Lung (tissue), 17 donors: ENCODE measurements at places on chromosomes 5 and 9. TPM values are rescaled to one million over a fixed set of nuclear protein-coding genes. Genes with fewer than 3 reads are reported as not detected.

CYLC2 gene
- not detected for polyA plus RNA-seq

PHF2 gene
- 27.1 TPM for polyA plus RNA-seq

GRCh38 chr5:137407090-137407489, 92.0 kb downstream of the SPOCK1 start:
- H3K36me3 ChIP-seq, result no peaks in the 10 kb centered on the region
- DNase-seq, result no peak
- no peak overlapping the region for H3K4me3 ChIP-seq
- H3K27ac ChIP-seq, result no peak overlapping the region

DNA sequence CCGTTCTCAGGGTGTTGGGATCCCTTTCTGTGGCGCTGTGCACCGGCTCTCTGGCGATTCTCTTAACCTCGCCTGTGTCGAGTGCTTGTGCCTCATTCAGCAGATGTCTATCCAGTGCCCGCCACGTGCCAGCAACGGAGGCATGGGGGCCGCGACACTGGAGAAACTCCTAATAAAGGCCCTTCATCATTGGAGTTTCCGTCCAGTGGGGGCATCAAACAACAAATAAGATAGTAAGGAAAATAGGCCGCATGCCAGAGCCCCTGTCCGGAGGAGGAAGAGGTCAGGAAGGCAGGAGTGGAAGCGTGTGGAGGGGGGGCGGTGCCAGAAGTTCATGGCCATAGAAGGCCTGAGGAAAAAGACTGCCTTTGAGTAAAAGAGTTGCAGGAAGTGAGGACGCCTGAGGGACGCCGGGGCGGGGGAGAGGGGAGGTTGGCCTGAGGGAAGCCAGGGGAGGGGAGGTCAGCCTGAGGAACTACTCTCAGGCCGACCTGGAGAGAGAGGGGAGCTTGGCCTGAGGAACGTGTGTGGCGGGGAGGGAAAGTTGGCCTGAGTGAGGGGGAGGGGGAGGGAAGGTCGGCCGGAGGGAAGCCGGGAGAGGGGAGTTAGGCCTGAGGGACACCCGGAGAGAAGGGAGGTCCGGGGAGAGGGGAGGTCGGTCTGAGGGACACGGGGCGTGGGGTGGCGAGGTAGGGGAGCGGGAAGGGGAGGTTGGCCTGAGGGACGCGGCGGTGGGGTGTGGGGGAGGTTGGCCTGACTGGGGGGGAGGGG, 82.2 kb downstream of the CACNA1B start:
- DNase-seq, result no peak
- H3K27ac ChIP-seq, result no peak overlapping the region
- H3K4me3 ChIP-seq, result no peak overlapping the region

IFNB1 gene
- 0.05 TPM for polyA plus RNA-seq

DNA sequence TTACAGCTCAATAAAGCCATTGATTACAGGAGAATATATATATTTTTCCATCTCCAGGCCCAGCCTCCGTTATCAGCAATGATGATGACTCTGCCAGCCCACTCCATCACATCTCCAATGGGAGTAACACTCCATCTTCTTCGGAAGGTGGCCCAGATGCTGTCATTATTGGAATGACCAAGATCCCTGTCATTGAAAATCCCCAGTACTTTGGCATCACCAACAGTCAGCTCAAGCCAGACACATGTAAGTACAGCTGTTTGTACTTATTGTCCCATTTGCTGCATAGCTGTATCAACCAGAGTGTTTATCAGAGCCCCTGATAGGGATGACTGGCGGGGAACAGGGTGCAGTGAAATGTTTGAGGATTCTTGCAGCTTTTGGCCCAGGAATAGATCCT, 197.7 kb downstream of the NTRK2 start:
- no peak overlapping the region for H3K4me3 ChIP-seq
- no peaks in the 10 kb centered on the region for H3K27me3 ChIP-seq
- H3K27ac ChIP-seq, result no peak overlapping the region

KCNIP1 gene
- 0.13 TPM for polyA plus RNA-seq

GRCh38 chr5:137631453-137631852, 104.4 kb downstream of the KLHL3 start:
- H3K27me3 ChIP-seq, result no peaks in the 10 kb centered on the region
- peaks cover 5% of the 10 kb centered on the region for H3K4me1 ChIP-seq
- no peak overlapping the region for H3K4me3 ChIP-seq
- H3K27ac ChIP-seq, result no peak overlapping the region
- DNase-seq, result no peak

KLF4 gene
- 75.0 TPM for polyA plus RNA-seq

INSL4 gene
- not detected for polyA plus RNA-seq

CEP78 gene
- 3.7 TPM for polyA plus RNA-seq

DNA sequence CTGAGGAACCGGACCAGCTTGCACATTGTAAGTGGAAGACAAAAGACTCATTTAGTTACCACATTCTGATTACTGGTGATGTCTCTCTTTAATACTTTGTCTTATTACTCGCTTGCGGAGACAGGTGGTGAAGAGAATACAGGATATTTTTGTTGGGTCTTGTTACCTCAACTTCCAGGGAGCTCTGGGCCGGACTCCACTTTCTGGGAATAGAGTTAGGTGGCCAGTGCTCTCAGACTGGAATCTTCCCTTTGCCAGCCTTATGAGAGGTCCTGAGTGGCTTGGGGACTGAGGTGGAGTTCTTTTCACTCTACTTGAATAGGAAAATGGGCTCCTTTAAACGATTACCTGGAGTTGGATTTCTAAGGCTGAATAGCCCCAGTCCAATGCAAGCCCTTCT, 33.3 kb upstream of the SPRY4 start:
- H3K27me3 ChIP-seq, result no peaks in the 10 kb centered on the region
- no peak for DNase-seq
- peaks cover 24% of the 10 kb centered on the region for H3K4me1 ChIP-seq
- H3K36me3 ChIP-seq, result no peaks in the 10 kb centered on the region
- no peak overlapping the region for H3K4me3 ChIP-seq

SEMA6A gene
- polyA plus RNA-seq, result 3.4 TPM

DNA sequence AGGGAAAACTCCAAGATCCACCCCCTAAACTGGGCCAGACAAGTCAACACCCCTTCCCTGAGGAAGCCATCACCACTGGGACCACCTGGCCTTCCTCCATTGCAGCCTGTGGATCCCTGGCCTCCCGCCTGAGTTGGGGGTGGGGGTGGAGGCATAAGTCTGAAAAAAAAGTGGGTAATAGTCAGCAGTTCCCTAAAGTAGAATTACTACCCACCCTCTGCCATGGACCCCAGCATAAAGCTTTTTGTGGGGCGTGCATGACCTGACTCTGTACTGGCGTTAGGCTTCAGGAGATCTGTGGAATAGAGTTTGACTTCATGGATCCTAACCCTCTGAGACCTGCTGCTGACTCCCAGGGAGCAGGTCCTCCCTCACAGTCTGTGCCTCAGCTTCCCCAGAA, 2.0 kb upstream of the CXXC5 start:
- no peak overlapping the region for H3K27ac ChIP-seq
- H3K36me3 ChIP-seq, result no peaks in the 10 kb centered on the region
- no peak overlapping the region for H3K4me3 ChIP-seq
- no peak for DNase-seq
- H3K27me3 ChIP-seq, result no peaks in the 10 kb centered on the region
- H3K4me1 ChIP-seq, result peaks cover 8% of the 10 kb centered on the region

DNA sequence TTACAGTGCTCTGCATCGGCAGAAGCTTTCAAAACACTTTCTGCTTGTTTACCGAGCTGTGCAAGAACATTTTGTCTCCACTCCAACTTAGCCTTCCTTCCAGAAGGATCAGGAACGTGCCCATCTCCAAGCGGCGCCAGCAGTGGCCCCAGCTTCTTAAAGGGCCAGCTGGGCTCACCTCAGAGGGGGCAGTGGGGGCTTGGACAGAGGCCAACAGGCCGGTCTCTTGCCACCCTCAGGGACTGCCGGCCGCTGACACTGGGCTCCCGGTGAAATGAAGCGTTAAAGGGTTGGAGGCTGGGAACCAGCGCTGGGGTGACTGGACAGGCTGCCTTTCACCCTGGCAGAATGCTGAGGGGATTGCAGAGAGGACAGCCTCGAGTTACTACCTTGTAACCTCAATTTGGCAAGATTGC, 67.0 kb upstream of the RNU6ATAC start:
- H3K27ac ChIP-seq, result no peak overlapping the region
- no peaks in the 10 kb centered on the region for H3K36me3 ChIP-seq
- no peaks in the 10 kb centered on the region for H3K27me3 ChIP-seq
- peaks cover 8% of the 10 kb centered on the region for H3K4me1 ChIP-seq
- DNase-seq, result no peak

GRCh38 chr9:16004613-16005012, 451.8 kb downstream of the CCDC171 start:
- no peaks in the 10 kb centered on the region for H3K4me1 ChIP-seq
- no peaks in the 10 kb centered on the region for H3K36me3 ChIP-seq
- H3K27me3 ChIP-seq, result no peaks in the 10 kb centered on the region
- H3K4me3 ChIP-seq, result no peak overlapping the region
- no peak overlapping the region for H3K27ac ChIP-seq

DNA sequence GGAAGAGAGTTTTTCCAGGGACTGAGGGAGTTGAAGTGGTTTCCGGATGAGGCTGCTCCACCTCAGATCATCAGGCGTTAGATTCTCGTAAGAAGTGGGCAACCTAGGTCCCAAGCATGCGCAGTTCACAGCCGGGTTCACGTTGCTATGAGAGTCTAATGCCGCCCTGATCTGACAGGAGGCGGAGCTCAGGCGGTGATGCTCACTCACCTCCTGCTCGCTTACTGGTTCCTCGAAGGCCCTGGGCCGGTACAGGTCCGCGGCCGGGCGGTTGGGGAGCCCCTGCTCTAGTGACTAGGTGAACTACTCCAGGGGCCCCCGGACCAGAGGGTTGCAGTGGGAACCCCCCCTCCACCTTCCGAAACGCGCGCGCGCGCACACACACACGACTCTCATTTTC, 997 bp upstream of the RNF130 start:
- no peak for DNase-seq
- H3K4me1 ChIP-seq, result peaks cover 32% of the 10 kb centered on the region
- H3K27me3 ChIP-seq, result no peaks in the 10 kb centered on the region
- peak overlapping the region; percentile 100 for H3K27ac ChIP-seq
- H3K36me3 ChIP-seq, result no peaks in the 10 kb centered on the region

DNA sequence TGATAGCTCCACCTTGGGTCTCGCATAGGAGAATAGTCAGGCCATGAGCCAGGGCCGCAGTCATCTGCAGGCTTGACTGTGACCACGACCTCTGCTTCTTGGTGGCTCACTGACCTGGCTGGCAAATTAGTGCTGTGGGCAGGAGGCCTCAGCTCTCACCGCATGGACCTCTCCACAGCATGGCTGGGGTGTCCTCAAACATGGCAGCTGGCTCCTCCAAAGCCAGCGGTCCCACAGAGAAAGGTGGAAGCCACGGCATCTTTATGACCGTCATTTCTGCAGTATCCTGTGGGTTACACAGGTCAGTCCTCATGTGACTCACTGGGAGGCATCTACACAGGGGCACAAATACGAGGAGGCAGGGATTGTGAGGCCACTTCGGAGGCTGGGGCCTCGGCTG, 43.2 kb upstream of the SAP30L start:
- no peak overlapping the region for H3K27ac ChIP-seq
- H3K27me3 ChIP-seq, result no peaks in the 10 kb centered on the region
- no peak for DNase-seq
- peaks cover 14% of the 10 kb centered on the region for H3K4me1 ChIP-seq
- no peak overlapping the region for H3K4me3 ChIP-seq
- H3K36me3 ChIP-seq, result no peaks in the 10 kb centered on the region

GLDC gene
- 0.10 TPM for polyA plus RNA-seq

DNA sequence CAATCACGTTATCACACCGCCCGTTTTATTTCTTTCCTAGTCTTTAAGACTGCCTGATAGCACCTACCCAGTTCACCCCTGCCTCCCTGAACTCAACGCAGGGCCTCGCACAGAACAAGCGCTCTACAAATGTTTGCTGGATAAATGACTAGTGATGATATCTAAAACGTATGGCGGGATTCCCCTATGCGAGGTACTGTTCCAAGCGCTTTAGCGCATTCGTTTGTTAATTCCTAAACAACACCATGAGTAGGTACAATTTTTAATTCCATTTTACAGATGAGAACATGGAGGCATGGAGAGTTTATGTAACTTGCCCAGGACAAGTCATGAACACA, 6.6 kb downstream of the POU4F3 start:
- no peak for DNase-seq
- no peaks in the 10 kb centered on the region for H3K4me1 ChIP-seq
- H3K27me3 ChIP-seq, result peaks cover 64% of the 10 kb centered on the region
- no peak overlapping the region for H3K27ac ChIP-seq

- H3K4me3 ChIP-seq, result no peak overlapping the region
- H3K27me3 ChIP-seq, result no peaks in the 10 kb centered on the region
- no peak for DNase-seq
- no peaks in the 10 kb centered on the region for H3K36me3 ChIP-seq
These were observed 491.7 kb downstream of the CCDC171 start for GRCh38 chr9:16044579-16044881.

- H3K4me1 ChIP-seq, result no peaks in the 10 kb centered on the region
- H3K27ac ChIP-seq, result no peak overlapping the region
- H3K27me3 ChIP-seq, result no peaks in the 10 kb centered on the region
- DNase-seq, result no peak
- H3K36me3 ChIP-seq, result no peaks in the 10 kb centered on the region
- H3K4me3 ChIP-seq, result no peak overlapping the region
These were observed 131.0 kb downstream of the PBX3 start for GRCh38 chr9:125878164-125878631.

DNA sequence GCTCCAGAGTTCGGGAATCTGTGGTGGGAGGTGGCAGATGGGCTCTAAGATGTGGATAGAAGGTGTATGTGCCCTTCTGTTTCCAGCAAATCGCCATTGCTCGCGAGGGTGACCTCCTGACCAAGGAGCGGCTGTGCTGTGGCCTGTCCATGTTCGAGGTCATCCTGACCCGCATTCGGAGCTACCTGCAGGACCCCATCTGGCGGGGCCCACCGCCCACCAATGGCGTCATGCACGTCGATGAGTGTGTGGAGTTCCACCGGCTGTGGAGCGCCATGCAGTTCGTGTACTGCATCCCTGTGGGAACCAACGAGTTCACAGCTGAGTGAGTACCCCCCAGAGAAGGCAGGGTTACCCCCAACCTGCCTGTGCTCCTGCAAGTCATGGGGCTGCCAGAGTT, 70.9 kb upstream of the NIPAL4 start:
- no peak overlapping the region for H3K4me3 ChIP-seq
- H3K27ac ChIP-seq, result no peak overlapping the region
- H3K4me1 ChIP-seq, result no peaks in the 10 kb centered on the region
- peaks cover 4% of the 10 kb centered on the region for H3K36me3 ChIP-seq

OLFML2A gene
- 2.0 TPM for polyA plus RNA-seq

- no peaks in the 10 kb centered on the region for H3K4me1 ChIP-seq
- H3K36me3 ChIP-seq, result no peaks in the 10 kb centered on the region
These were observed 430.3 kb upstream of the ZNF462 start for GRCh38 chr9:106432631-106433030.

DAPK1 gene
- polyA plus RNA-seq, result 33.0 TPM
